Uterine smooth muscle cell (primary cell): ENCODE measurements at places on chromosomes 2 and 18. TPM values are rescaled to one million over a fixed set of nuclear protein-coding genes. Genes with fewer than 3 reads are reported as not detected.

Gene LRP1B
- 0.11 and 0.50 TPM in 2 replicates for total RNA-seq

Gene STEAP3
- total RNA-seq = 23.6 and 33.5 TPM in 2 replicates

Gene POTEJ
- total RNA-seq = not detected in 2 replicates

Gene PSME4
- 35.2 and 53.3 TPM in 2 replicates for total RNA-seq

Gene COL5A2
- 240 and 440 TPM in 2 replicates for total RNA-seq

Gene RBMS1
- total RNA-seq = 61.0 and 62.0 TPM in 2 replicates

Gene TSPYL6
- total RNA-seq = not detected in 2 replicates

Gene CXCR1
- not detected in 2 replicates for total RNA-seq

Gene PAIP2B
- 1.1 and 1.6 TPM in 2 replicates for total RNA-seq

Gene LYG1
- 0.22 and 0.50 TPM in 2 replicates for total RNA-seq

Gene CNDP1
- total RNA-seq = 0.12 TPM in 1 of 2 replicates, not detected in the other

Gene KLHL41
- 0.33 and 0.50 TPM in 2 replicates for total RNA-seq

Gene CD8B2
- total RNA-seq = not detected in 2 replicates

Gene TGFA
- not detected in 2 replicates for total RNA-seq

Gene ABCG8
- not detected in 2 replicates for total RNA-seq

Gene RHOB
- 69.7 and 99.0 TPM in 2 replicates for total RNA-seq

Gene C1QL2
- total RNA-seq = not detected in 2 replicates

Gene LINC00305
- not detected in 2 replicates for total RNA-seq

Gene PCARE
- total RNA-seq = not detected in 2 replicates
